DMS53 (cell line): ENCODE measurements at places on chromosomes 5 and 9.

GRCh38 chr9:108645520-108645919 is 210.3 kb downstream of the ACTL7B start:
- DNase-seq = no peak

DNA sequence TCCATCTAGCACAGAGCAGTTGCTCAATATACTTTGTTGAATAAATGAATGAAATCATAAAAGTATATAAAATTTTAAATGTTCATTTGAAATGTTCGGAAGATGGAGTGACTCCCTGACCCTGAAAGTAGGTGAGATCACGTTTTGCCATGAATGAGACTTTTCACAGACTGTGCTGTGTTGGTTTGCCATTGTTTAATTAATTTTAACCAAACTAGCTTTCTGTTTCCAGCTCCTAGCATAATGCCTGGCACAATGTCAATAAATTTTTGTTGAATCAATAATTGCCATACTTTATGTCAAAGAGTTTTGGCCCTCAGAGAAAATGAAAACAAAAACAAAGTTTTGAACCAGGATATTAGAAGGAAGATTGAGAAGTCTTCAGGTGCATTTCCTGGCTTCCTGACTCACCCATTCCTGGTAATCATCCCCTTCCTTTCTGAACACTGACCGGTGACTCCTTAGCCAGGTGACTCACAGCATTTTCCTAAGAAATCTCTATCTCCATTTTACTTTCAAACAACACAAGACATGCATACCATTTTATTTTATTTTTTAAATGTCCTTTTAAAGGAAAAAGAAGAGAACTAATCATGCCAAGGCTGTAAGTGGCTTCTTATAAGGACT is 15.1 kb downstream of the SLC28A3 start:
- no peak for DNase-seq

- DNase-seq = no peak
Measured at GRCh38 chr5:66356011-66356565, 212.0 kb downstream of the SREK1 start.

- no peak for DNase-seq
Measured at GRCh38 chr9:85605905-85606304, 135.8 kb downstream of the AGTPBP1 start.

DNA sequence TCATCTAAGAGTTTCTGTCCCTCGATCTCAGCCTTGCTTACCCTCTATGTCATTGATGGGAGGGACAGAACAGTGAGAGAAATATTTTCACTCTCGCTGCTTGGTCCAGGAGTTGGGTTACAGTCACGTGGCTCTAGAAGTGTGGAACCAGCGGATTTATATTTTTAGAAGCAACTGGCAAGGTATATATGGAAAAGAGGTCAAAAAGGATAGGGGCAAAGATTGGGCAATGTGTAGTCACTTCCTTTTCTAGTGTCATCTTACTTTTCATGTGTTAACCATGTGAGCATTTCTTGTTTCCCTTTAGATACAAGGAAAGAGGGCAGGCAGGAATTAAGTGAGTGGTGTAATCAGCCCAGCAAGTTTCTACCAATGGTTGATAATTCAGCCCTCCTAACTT is 111.5 kb upstream of the ZNF366 start:
- DNase-seq = no peak

- DNase-seq = no peak
Measured at GRCh38 chr5:125377141-125377540, 630.7 kb upstream of the ZNF608 start.

GRCh38 chr9:117135501-117136098 is 279.3 kb downstream of the ASTN2 start:
- DNase-seq = no peak

DNA sequence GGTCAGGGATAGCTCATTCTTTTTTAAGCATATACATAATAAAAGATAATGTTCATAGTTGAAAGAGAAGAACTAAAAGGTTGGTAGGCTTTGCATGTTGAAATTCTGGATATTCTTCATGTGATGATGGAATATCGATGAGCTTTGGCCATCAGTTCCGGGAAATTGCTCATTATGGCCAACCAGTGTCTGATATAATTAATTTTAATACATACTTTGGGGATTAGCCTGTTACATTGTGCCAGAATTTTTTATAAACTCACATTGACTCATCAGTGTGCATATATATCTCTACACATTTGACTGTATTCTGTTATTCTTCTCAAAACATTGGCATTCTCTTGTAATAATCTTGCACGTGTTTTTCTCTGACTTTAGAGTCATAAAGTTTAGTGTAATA is 84.3 kb downstream of the NNT start:
- no peak for DNase-seq

GRCh38 chr5:112533362-112533761 is 114.3 kb upstream of the EPB41L4A start:
- peak; percentile 96 for DNase-seq

GRCh38 chr5:180640611-180640860 is 8.9 kb downstream of the FLT4 start:
- DNase-seq = no peak

GRCh38 chr5:135140446-135141204 is 106.6 kb upstream of the PITX1 start:
- peak; percentile 93 for DNase-seq

DNA sequence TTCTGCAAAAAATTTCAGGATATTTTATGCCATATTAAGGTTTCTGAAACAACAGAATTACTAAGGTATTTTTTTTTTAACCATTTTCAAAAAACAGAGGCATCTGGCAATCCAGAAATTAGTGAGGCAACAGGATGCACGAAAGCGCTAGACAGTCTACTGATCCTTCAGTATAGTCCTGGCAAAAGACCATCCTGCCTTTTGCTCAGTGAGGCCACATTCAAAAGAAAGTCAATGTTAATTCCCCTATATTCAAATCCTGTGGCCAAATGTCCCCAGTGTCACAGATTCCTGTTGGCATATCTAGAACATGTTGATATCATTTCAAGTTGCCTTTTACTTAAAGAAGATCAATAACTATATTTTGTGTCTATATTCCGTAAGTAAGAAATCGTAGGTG is 13.1 kb upstream of the NFIB start:
- peak; percentile 17 for DNase-seq

DNA sequence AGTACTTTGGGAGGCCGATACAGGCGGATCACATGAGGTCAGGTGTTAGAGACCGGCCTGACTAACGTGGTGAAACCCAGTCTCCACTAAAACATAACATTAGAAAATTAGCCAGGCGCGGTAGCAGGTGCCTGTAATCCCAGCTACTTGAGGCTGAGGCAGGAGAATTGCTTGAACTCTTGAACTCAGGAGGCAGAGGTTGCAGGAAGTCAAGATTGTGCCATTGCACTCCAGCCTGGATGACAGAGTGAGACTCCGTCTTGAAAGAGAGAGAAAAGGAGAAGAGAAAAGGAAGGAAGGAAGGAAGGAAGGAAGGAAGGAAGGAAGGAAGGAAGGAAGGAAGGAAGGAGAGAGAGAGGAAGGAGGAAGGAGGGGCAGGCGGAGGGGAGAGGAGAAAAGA is 45.1 kb downstream of the MYO10 start:
- no peak for DNase-seq

DNA sequence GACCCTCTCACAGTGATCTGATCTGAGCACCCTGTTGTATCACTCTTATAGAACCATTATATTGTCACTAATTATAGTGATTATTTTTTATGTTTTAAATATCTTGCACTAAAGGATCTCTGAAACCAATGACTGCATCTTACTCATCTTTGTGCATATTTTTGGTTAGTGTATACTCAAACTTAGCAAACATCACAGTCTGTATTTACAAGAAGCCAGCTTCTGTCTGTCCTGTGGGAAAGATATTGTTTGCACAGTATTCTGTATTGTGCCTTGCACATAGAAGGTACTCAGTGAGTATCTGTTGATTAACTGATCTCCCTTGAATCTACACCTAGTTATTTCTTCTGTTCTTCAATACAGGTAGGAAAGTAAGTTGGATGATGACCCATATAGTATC is 131.5 kb downstream of the PAM start:
- DNase-seq = peak; percentile 31

DNA sequence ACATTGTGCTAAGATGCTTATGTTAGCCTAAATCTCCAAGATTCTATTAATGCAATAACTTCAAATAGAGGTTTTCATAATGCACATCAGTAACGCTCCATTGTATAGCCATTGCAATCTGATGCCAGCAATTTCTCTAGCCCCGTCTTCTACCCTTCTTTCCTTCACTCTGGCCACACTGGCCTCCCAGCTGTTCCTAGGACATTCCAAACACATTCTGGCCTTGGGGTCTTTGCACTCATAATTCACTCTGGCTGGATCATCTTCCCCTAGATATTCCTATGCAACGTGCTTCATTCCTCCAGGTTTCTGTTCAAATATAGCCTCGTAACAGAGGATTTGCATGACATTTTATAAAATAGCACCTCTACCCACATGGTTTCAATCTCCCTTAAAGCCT is 23.3 kb downstream of the FAM81B start:
- DNase-seq = no peak

- DNase-seq = no peak
Measured at GRCh38 chr9:2966565-2967300, 122.8 kb upstream of the PUM3 start.

DNA sequence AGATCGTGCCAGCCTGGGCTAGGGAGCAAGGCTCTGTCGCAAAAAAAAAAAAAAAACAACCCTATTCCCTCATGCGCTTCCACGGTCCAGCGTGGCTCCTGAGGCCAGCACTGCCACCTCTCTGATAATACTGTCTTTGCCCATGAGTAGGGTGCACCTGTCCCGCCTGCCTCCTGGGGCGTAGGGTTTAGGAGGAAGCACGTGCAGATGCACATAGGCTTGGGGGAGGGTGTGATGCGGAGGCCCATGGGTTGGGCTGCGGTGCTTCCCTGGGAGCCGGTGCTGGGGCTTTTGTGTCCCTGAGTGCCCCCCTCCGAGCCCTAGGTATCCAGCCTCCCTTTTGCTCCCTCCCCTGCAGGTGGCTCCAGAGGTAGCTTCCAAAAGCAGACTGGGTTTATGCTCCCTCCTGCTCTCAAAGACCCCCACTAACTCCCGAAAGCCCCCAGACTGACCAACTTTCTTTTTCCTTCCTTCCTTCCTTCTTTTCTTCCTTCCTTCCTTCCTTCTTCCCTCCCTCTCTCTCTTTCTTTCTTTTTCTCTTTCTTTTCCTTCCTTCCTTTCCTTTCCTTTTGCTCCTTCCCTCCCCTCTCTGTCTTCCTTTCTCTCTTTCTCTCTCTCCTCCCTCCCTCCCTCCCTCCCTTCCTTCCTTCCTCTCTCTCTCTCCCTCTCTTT is 12.8 kb downstream of the FGFR4 start:
- peak; percentile 89 for DNase-seq

- DNase-seq = no peak
Measured at GRCh38 chr9:135857371-135857786, 50.0 kb downstream of the CAMSAP1 start.

GRCh38 chr9:138103849-138104206 is 226.2 kb downstream of the CACNA1B start:
- no peak for DNase-seq

GRCh38 chr5:152274224-152274623 is 130.9 kb downstream of the NMUR2 start:
- no peak for DNase-seq

GRCh38 chr9:133924453-133924852 is 67.7 kb downstream of the VAV2 start:
- no peak for DNase-seq

DNA sequence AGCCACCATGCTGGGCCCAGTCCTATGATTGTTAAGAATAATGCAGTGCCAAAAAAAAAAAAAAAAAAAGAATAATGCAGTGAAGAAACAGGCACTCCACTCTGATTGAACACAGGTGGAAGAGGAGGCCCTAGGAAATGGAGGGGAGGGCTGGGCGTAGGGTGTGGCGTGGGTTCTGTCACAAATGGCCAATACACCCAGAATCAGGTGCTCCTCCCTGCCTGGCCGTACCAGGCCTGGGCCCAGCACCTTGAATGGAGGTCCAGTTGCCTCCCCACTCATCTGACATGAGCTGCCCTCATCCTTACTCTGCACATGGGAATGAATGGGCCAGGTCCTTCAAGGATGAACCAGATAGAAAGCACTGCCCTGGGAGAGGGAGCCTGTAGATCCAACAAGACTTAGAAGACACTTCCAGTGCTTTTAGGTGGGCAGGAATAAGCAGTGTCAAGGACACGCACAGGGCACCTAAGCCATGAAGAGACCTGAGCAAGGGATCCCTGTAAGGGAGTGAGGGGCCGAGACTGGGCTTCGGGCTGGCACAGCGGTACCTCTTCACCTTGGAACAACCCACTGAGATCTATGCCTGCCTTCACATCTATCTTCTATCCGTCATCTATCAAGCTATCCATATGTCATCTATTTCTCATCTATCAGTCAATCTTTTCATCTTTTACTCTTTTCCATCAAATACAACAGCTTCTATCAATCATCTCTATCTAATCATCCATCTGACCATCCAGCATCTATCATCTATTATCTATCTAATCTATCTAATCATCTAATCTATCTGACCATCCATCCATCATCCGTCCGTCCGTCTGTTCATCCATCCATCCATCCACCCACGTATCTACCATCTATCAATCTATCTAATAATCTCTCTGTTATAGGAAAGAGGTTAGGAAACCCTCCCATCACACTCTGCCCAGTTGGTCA is 15.9 kb downstream of the NINJ1 start:
- no peak for DNase-seq

GRCh38 chr5:139711067-139711905 is 63.1 kb downstream of the CXXC5 start:
- DNase-seq = peak; percentile 79

- DNase-seq = no peak
Measured at GRCh38 chr9:79763671-79764285, 192.0 kb downstream of the TLE4 start.

DNA sequence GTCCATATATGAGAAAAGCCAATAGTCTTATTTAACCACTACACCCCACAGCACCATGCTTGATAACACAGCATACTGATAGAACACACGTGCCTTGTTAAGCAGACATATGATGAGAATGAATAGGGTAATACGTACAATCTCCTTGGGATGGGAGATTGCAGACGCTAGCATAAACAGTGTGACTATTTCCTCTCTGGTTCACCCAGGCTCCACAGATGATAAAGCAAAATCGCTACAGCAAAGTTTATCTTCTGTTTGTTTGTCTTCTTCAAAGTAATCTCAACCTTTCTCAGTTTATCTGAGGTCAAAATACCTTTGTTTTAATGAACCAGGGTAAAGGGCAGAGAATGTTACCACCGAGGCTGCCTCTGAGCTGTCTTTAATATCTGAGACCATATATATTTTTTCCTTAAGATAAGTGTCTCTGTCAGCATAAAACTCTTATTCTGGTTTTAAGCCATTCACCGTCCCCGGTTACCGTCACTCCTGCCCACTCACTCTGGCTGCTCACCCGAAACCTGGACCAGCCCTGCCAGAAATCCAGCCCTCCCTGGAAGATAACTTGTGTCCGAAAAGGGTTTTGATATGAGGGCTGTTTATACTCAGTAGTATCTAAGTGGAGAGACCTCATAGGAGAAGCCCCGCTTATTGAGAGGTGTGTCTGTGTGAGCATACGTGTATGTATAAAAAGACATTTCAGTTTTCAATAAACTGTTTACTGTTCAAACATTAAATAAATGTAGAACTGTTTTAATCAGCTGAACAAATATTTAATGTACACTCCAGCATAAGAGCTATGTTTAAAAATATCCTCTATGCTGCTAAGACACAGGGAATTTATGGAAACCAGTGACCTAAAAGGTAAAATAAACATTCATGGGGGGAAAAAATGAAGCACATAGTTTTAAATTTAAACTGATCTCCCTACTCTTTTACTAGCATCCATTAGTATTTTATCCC is 465.4 kb downstream of the RASEF start:
- peak; percentile 80 for DNase-seq
